ENCODE measurements at places on chromosomes 4 and X. TPM values are rescaled to one million over a fixed set of nuclear protein-coding genes. Genes with fewer than 3 reads are reported as not detected.

DNA sequence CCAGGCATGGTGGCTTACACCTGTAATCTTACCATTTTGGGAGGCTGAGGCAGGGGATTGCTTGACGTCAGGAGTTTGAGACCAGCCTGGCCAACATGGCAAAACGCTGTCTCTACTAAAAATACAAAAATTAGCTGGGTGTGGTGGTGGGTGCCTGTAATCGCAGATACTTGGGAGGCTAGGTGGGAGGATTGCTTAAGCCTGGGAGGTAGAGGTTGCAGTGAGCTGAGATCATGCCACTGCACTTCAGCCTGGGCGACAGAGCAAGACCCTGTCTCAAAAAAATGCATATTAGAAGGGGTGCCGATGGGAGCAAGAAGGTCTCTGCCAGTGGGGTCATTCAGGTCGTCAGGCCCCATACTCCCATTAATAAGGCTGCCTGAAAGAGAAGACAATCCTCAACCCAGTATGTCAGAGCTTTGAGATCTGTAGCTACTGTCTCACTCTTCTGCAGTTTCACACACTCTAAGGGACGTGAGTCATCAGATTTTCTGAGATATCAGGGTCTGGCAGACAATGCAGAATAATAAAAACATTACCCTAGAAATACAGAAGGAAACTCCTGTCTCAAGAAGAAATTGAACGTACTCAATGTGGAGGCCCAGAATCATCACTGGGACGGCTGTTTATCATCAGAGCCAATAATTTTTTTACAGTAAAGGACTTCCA is 176.7 kb upstream of the FAT1 start:
- peak; percentile 51 for DNase-seq

DNA sequence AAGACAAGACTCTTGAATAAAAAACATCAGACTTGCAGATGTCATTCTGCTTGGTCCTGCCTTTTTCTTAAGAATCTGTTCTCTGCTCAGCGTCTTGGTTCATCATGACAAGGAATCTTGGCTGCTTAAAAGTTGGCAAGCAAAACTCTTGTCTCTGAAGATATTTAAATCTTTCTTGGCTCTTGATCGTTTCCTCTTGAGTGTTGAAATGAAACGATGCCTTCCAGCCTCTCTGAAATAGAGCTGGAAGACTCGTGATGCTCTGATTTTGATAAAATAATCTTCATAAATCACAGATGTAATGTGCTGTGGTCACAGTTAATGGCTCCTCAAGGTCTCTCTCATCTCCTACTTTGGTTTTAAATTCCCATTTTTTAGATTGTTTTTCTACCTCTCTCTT is 39.9 kb upstream of the TMEM192 start:
- no peak for DNase-seq

GRCh38 chrX:13364230-13364857 is 44.5 kb upstream of the ATXN3L start:
- no peak for DNase-seq

DNA sequence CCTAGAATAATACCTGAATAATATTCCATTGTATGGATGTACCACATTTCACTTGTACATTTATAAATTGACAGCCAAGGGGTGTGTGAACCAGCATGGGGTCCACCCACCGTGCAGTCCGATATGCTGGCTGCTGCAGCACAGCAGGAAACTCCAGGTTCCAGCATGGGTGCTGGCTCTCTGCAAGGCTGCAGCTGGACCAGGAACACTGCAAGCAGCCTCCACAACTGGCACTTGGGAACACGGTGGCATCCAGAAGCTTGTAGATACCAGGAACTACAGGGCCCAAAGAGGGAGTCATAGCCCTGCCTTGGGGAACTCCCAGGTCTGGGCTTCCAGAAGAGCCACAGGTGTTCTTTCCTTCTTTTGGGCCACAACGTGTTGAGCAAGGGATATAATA is 91.2 kb downstream of the NXF2 start:
- DNase-seq: no peak

Gene CCDC120
- 0.49 TPM for polyA plus RNA-seq

DNA sequence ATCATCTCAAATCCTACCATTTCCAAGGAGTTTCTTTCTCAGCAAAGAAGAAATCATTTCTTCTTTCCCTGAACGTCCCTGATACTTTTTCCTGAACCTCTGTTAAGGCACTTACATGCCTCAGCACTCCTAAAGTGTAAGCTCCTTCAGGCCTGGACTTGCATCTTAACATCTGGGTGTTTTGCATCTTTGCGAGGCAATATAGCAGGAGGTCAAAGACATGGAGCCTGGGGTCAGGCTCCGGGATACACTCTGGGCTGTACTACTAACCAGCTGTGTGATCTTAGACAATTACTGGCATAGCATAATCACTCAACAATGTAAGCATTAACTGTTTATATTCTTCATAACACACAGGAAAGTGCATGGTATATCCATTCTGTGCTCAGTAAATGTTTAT is 275.5 kb upstream of the BOD1L1 start:
- no peak for DNase-seq

DNA sequence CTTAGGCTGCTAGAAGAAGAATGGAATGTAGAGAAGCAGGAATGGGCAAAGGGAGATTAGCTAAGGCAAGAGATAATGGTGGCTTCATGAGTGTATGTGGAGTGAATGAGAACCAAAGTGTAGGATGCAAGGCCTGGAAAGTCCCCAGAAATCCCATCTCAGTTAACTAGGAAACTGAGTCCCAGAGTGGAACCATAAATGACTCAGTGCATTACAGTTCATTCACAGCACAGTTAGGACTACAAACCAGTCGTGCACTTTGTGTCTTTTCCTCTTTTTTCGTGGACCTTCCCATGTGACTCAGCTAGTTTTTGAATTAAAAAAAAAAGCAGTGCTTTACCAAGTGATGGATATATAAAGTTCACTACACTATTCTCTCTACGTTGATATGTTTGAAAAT is 27.7 kb upstream of the REST start:
- no peak for DNase-seq

- no peak for DNase-seq
Measured at GRCh38 chr4:156230176-156230575, 276.5 kb upstream of the CTSO start.

GRCh38 chr4:155468282-155468681 is 91.5 kb upstream of the MAP9 start:
- no peak for DNase-seq

Gene MTHFD2L
- polyA plus RNA-seq: 1.7 TPM

DNA sequence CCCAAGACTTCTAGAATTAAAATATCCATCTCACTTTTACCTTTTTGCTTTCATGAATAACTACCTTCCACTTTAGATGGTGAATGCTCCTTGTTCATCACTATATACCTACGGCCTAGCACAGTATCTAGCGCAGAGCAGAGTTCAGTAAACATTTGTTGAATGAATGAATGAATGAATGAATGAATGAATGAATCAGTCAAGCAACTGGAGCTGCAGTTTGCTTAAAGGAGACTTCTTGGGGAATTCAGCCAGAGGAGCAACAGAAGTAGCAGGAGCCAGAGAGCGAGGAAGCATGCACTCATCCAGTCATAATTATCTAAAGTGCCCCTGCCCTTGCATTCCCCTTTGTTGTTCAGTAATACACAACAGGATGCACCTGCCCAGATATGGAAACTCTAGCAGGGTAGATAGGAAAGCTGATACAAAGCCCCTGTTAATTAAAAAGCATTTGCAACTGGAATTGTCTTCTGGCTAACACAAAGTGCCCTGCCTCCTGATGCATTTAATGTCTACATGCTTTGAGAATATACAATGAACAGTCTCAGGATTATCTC is 103.0 kb upstream of the MBNL3 start:
- no peak for DNase-seq

Gene F8A2
- not detected for polyA plus RNA-seq

Gene C1QTNF7
- 0.06 TPM for polyA plus RNA-seq

DNA sequence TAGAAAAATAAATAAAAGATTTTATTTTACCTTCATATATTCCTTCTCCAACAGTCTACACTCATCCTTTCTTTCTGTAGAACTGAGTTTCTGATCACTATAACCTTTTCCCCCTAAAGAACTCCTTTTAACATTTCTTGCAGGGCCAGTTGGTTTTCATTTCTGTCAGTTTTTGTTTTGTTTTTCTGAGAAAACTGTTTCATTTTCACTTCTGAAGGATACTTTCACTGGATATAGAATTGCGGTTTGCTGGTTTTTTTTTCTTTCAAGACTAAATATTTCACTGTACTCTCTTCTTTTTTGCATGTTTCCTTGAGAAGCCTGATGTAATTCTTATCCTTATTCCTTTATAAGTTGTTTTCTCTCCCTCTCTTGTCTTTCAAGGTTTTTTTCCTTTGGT is 90.4 kb upstream of the EOLA2 start:
- no peak for DNase-seq

DNA sequence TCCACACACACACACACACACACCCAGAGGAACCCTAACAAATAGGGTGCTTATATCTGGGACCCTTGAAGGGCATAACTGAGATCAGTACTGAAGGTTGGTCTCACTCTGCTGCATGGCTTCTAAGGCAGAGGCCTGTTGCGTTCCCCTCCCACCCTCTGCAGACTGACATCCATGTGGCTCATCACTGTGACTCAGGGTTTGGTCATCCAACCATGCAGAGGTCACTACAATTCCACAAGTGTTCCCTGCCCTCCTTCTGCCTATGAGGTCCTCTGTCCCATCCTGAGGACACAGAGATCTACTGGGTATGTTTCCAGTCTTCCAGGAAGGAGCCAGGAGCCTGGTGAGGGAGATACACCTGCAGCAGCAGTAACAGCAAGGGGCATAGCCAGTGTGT is 55.8 kb downstream of the XAGE2 start:
- no peak for DNase-seq

Gene PITX2
- polyA plus RNA-seq: 0.56 TPM
